Stromal cell of bone marrow (primary cell): ENCODE measurements at places on chromosomes 7 and 10.

DNA sequence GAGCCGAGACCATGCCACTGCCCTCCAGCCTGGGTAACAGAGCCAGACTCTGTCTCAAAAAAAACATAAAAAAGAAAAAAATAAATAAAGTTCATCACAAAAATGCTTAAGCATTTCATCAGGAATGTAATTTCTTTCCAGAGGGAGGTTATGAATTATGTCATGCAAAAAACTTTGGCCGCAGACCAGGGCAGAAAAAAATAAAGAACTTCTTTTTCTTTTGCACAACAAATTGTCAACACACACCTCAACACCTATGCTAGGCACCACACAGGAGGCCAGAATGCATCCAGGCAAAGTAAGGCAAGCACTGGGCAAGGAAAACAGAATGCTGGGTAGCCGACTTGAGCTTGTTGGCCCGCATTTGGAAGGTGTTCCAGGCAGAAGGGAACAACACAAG lies 3.9 kb downstream of the C10orf62 start:
- no peak for DNase-seq

GRCh38 chr10:117752103-117752502 lies 209.6 kb downstream of the EMX2 start:
- no peak for DNase-seq

- DNase-seq, result no peak
Measured at GRCh38 chr7:26374647-26375373, 83.1 kb downstream of the SNX10 start.

- DNase-seq, result no peak
Measured at GRCh38 chr10:63374991-63375390, 90.8 kb downstream of the JMJD1C start.

- DNase-seq, result no peak
Measured at GRCh38 chr7:32511791-32512190, 16.5 kb downstream of the AVL9 start.

GRCh38 chr10:49678827-49679479 lies 498 bp upstream of the C10orf53 start:
- DNase-seq, result no peak

- DNase-seq, result no peak
Measured at GRCh38 chr7:100875356-100875751, 451 bp downstream of the SRRT start.

- no peak for DNase-seq
Measured at GRCh38 chr7:40531956-40532355, 397.2 kb downstream of the SUGCT start.

- no peak for DNase-seq
Measured at GRCh38 chr7:151498495-151498894, 21.2 kb downstream of the RHEB start.

- DNase-seq, result no peak
Measured at GRCh38 chr7:98802781-98803110, 67.1 kb downstream of the TMEM130 start.

- DNase-seq, result no peak
Measured at GRCh38 chr7:142300689-142301088, 42.8 kb upstream of the PRSS58 start.

DNA sequence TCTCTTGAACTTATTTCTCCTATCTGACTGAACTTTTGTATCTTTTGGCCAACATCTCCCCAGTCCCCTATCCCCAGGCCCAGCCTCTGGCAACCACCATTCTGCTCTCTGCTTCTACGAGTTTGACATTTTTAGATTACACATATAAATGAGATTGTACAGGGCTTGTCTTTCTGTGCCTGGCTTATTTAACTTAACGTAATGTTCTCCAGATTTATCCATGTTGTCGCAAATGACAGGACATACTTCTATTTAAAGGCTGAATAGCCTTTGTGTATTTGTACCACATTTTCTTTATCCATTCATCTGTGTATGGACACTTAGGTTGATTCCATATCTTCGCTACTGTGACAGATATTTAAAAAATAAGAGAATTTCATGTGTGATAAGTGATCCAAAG lies 98.6 kb downstream of the LSMEM1 start:
- no peak for DNase-seq

GRCh38 chr10:47330804-47331203 lies 8.6 kb downstream of the GDF2 start:
- no peak for DNase-seq

DNA sequence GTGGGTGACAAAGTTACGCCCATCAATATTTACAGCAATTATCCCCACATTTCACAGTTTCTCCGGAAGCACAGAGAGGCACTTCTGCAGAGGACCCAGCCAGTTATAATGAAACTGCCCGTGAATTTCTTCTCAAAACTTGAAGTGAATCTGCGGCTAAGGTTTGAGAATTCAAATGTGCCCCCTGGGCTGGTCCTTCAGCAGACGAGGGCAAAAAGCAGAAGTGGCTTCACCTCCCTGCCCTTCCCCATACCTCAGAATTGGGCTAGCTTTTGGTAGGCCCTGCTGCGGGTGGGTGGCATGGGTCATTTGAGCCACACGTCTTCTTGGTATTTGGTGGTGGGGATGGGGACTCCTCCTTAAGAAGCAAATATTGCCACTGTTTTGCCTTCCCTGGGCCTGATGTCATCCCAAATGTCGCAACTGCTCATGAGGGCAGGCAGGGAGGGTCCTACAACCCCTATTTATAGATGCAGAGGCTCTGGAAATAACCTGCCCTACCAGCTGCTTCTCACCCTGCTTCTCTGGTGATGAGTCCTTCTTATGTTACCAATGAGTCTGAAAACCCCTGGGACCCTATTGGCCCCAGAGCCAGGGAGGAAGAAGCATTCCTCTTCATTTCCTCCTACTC lies 16.6 kb upstream of the WDFY4 start:
- DNase-seq, result no peak

GRCh38 chr10:80144067-80144695 lies 11.7 kb downstream of the PLAC9 start:
- DNase-seq, result no peak

DNA sequence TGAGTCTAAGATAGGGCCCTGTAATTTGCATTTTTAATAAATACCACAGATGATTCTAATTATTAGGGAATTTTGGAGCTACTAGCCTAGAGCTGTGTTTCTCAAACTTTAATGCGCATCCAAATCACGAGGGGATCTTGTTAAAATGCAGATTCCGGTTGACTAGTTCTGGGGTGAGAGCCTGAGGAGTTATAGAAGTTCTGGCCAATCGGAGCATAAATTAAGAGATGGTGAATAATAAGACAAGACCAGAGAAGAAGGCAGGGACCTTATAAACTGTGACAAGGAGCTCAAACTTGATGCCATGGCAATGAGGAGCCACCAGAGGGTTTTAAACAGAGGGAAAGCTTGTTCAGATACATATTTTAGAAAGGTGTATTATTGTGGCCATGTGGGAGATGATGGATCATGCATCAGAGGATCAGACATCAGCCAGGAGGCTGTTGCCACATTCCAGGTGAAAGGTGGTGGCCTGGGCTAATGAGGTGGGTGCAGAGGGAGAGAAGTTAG lies 29.7 kb upstream of the TLX1 start:
- no peak for DNase-seq

DNA sequence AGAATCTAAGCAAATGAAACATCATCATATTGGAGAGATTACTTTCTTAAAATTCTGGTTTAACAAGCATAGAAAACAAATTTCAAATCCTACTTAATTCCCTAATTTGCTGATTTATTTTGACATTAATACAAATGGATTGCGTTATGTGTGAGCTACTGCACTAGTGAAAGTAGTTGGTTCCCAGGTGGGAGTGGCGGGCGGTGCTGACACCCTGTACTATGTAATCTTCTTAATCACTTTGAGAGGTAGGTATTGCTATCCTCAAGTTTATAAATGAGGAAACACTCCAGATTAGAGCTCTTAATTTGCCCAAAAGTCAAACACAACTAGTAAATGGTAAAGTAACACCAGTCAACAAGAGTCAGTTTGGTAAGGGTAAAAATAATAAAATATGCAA lies 131.1 kb downstream of the ELAPOR2 start:
- DNase-seq, result no peak

- DNase-seq, result peak; percentile 11
Measured at GRCh38 chr7:148447221-148447849, 143.2 kb upstream of the C7orf33 start.

DNA sequence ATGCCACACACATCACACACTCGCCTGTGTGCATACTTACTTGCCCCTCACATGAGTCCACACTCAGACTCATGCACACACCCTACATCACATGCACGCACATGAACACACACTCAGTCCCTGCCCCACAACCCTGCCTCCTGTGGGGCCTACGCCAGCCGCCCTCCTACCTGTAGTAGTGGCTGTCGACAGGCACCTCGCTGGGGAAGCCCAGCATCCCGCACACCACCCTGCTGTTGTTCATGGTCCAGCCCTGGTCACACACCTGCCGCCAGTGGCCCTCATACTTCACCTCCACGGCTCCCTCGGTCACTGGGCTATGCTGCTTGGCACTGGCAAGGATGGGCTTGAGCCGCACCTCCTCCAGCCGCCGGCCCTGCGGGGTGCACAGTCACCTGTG lies 7.2 kb downstream of the LOXL4 start:
- DNase-seq, result no peak
